ENCODE measurements at places on chromosomes 1 and 21.

GRCh38 chr1:38454236-38454635 lies 405.3 kb downstream of the RRAGC start:
- DNase-seq: no peak

DNA sequence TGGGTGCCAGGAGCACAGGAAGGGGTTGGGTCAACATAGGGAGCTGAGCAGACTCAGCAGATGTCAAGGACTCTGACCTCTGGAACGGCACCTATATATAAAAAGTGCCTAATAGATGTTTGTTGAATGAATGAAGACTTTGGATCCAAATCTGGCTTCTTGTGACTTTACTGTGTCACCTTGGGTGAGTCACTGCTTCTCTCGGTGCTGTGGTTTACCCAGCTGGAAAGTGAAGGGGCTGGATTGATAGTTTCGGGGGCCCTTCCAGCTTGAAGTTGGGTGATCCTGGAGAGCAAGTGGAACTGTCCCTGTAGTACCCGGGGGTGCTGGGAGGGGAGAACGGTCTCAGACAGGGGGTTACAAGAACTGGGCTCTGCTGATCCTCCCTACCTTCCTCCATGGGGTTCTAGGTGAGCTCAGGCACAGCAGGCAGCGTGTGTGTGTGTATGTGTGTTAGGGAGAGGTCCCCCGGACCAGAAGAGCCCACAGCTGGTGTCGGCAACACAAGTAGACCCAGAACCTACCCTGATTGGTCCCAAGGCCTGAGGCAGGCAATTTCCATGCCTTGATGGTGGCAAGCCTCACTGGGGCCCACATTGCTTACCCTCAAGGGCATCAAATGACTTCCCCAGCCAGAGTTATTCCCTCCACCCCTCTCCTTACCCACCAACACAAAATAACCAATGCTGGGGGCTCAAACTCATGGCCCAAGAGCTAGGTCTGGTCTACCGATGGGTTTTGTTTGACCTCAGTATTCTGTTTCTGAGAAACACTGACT lies 5.5 kb upstream of the PADI1 start:
- DNase-seq: no peak

DNA sequence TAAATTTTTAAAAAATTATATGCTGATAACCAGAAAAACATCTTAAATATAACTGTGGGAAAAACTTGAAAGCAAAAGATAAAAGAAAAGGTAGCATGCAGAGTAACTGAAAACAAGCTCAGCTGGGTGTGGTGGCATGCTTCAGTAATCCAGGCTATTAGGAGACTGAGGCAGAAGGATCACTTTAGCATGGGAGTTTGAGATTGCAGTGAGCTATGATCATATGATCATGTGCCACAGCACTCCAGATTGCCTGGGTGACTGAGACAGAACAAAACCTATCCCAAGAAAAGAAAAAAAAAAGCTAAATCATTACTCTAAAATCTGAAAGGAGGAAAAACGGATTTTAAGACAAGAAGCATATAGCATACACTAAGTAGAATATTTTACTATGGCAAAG lies 1624.0 kb downstream of the AMY1C start:
- DNase-seq: no peak

- DNase-seq: no peak
These were observed 4.8 kb upstream of the PCBP3 start for GRCh38 chr21:45638707-45639106.

DNA sequence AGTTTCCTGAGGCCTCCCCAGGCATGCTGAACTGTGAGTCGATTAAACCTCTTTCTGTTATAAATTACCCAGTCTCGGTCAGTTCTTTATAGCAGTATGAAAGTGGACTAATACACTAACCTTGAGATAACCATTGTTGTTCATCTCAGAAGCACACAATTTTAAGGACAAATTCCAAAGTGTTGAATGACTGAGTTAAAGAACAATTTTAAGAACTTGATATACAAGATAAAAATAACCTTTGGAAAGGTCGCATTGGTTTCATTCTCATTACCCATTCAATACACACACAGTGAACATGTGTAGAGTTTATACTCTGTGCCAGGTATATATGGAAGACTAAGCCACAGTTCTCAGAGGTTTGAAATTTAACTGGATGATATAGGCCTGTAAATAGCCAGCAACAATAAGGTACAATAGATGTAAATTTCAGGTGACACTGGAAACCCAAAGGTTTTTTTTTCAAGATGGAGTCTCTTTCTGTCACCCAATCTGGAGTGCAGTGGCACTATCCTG lies 19.1 kb upstream of the SRSF10 start:
- DNase-seq: no peak

DNA sequence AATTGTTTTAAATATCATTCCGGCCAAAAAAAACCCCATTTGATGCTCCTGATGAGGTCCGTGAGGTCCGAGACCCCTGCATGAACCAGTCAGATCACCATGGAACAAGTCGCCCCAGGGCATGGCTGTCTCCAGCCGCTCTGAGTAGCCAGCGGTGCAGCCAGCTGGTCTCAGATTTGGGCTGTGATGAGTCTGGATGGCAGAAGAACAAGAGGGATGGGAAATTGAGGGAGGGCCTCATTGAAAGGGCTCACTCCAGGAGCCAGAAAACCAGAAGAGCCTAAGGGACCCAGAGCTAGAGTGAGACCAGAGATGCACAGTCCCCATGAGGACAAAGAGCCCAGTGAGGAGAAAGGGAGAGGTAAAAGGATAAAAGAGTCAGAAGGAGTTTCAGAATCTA lies 174.0 kb downstream of the TOMM20 start:
- no peak for DNase-seq

DNA sequence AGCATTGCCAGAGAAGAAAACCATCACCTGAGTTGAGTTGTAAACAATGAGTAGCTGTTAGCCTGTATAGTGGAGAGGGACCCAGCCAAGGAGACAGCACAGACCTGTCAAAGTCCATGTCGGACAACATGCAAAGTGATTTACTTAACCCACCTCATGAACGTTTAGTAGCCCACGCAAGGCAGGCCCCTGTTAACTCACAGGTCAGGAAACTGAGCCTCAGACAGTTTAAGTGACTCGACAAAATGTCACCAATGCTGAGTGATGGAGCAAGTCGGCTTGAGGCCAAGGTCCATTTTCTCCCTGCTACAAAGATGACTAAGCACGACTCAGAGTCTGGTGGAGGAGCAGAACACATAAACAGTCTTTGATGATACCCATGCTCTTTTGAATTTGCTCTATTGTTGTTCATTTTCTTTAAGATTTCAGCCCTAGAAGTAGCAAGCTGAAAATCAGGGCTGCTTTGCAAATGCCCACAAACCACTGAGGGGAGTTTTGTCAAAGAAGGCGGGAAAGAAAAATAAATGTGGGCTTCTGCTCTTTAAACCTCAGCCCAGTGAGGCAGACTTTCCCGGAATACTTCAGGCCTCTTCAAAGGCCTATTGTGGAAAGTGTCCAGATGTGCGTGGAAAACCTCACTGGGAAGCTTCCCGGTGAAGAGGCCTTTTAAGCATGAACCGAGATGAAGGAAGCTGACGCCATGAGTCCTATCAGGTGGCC lies 83.8 kb upstream of the HOOK1 start:
- DNase-seq: no peak

- DNase-seq: no peak
These were observed 45.7 kb downstream of the PAX7 start for GRCh38 chr1:18676332-18676781.

Data from activated CD8-positive, alpha-beta memory T cell treated with anti-CD3 and anti-CD28 coated beads for 48 hours (primary cell).